Neural progenitor cell (in vitro differentiated cells): ENCODE measurements at places on chromosomes 16 and 17. TPM values are rescaled to one million over a fixed set of nuclear protein-coding genes. Genes with fewer than 3 reads are reported as not detected.
A peak's percentile ranks its signal among the peaks of the same experiment; 100 is the strongest.

DNA sequence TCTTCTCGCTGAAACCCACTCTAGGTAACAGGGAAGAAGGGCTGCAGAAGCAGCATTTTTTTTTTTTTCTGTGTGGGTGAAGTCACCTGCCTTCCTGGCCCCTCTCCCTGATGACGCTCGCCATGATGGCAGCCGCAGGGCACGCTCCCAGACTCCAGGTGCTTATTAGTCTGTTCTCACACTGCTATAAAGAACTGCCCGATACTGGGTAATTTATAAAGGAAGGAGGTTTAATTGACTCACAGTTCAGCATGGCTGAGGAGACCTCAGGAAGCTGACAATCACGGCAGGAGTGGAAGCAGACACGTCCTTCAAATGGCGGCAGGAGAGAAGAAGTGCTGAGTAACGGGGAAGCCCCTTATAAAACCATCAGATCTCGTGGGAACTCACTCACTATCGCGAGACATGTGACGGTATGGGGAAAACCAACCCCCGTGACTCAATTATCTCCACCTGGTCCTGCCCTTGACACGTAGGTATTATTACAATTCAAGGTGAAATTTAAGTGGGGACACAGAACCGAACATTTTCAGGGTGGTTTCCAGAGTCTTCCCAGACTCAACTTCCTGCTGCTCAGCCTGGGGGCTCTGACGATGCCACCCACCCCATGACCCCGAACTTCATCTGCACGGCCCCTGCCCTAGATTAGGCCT is 34.9 kb upstream of the NLRP1 start:
- no peak overlapping the region for H3K4me3 ChIP-seq
- no peaks in the 10 kb centered on the region for H3K36me3 ChIP-seq
- H3K4me1 ChIP-seq, result peaks cover 3% of the 10 kb centered on the region
- DNase-seq, result no peak

DNA sequence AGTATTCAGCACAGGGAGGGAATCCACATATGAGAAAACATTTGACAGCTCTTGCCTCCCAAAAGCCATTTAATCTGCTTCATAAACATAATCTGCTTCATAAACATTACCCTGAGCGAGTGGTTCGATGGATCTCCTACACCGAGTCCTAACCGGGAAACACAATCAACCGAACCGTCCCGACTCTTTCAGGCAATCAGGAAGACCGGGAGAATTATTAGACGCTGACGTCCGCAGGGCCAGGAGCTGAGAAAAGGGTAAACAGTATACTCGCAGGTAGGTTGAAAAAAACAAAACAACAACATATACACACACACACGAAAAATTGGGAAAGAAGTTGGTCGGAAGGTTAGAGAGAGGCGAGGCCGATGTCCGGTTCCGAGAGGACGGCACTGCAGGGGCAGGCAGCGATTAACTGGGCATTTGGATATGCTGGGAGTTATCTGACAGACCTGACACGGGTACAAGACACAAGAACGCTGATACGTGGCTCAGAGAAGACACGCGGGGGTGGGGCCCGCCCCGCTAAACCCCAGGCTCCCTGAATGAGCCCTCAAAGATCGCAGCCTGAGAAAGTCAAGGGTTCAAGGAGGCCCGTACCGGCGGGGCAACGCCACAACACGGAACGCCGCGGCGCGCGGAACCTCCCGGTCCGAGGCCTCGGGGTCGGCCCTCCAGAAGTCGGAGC is 585 bp downstream of the AP1G1 start:
- H3K36me3 ChIP-seq, result no peaks in the 10 kb centered on the region
- H3K27me3 ChIP-seq, result no peaks in the 10 kb centered on the region
- peak; percentile 49 for DNase-seq

- no peaks in the 10 kb centered on the region for H3K27me3 ChIP-seq
- H3K36me3 ChIP-seq, result no peaks in the 10 kb centered on the region
- no peak overlapping the region for H3K4me3 ChIP-seq
- peaks cover 7% of the 10 kb centered on the region for H3K4me1 ChIP-seq
- H3K27ac ChIP-seq, result no peak overlapping the region
These were observed 59.1 kb upstream of the IRX6 start for GRCh38 chr16:55264949-55265348.

- H3K27me3 ChIP-seq, result no peaks in the 10 kb centered on the region
- no peaks in the 10 kb centered on the region for H3K4me1 ChIP-seq
- H3K36me3 ChIP-seq, result no peaks in the 10 kb centered on the region
- no peak overlapping the region for H3K4me3 ChIP-seq
- H3K27ac ChIP-seq, result no peak overlapping the region
These were observed 11.8 kb upstream of the WSB1 start for GRCh38 chr17:27282054-27282551.

GRCh38 chr17:65966072-65966695 is 225.7 kb downstream of the CEP112 start:
- no peaks in the 10 kb centered on the region for H3K36me3 ChIP-seq
- H3K27ac ChIP-seq, result no peak overlapping the region
- no peaks in the 10 kb centered on the region for H3K27me3 ChIP-seq

DNA sequence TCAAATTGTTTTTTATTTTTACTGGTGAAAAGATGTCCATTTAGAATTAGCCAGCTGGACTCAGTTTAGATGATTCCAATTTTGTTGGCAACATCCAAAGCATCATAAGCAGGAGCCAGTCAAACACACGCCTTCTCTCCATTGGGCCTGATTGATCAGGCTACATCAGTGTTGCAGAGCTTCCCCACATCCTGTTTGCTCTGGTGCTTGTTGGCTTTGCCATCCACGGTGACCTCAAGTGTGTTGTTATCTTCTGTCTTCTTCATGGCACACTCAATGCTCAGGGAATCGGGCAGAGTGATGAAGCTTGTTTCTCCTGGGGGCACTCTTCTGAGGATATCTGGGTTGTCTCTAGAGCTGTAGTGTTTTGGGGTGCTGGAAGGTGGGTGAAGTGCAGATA is 6.3 kb upstream of the NETO2 start:
- H3K27me3 ChIP-seq, result peaks cover 14% of the 10 kb centered on the region
- no peaks in the 10 kb centered on the region for H3K4me1 ChIP-seq
- no peak for DNase-seq
- no peak overlapping the region for H3K27ac ChIP-seq

DNA sequence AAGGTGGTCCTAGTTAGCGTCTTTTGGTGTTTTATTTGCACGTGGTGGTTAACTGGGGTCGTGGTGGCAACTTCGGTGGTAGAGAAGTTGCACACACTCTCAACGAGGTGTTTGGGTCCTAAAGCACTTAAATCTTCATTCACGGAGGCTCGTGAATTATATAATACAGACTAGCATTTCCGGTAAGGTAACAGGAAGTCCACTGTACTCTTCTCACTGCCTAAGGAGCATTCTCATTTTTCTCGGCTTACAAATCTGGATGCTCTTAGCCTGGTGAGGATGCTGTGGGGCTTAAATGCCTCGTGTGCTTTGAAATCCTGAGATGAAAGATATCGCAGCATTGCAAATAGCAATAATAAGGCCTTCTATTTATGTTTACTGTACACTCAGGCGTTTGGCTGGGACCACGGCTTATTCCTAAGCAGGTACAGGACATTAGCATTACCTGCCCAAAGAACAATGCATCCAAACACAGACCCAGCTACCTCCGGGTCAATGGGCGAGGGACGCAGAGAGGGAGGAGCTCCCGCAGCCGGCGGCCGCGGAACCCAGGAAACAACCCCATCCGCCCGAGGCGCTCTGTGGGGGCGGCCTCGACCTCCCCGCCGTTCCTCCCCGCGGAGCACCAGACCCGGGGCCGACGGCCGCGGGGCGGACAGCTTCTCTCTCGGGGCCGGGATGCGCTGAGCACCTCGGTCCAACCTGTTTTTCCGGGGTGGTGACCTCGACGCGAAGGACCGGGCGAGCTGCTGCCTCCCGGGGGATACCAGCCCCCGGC is 856 bp downstream of the DNAJA2 start:
- peak overlapping the region; percentile 99 for H3K27ac ChIP-seq
- peaks cover 15% of the 10 kb centered on the region for H3K4me1 ChIP-seq
- H3K4me3 ChIP-seq, result peak overlapping the region; percentile 91

GRCh38 chr17:77999413-78000173 is 41.1 kb downstream of the TNRC6C start:
- H3K4me1 ChIP-seq, result peaks cover 17% of the 10 kb centered on the region
- H3K27ac ChIP-seq, result no peak overlapping the region
- no peaks in the 10 kb centered on the region for H3K27me3 ChIP-seq
- H3K36me3 ChIP-seq, result peaks cover 2% of the 10 kb centered on the region

GRCh38 chr16:82034981-82035612 is at the start of gene HSD17B2:
Gene HSD17B2 (plus strand): TSS chr16:82035253. CDS start chr16:82035425, 172 bp downstream.
- no peaks in the 10 kb centered on the region for H3K36me3 ChIP-seq
- no peak within 1 kb of the TSS for H3K27ac ChIP-seq
- H3K4me1 ChIP-seq, result no peaks in the 10 kb centered on the region
- DNase-seq, result no peak
- H3K4me3 ChIP-seq, result no peak within 1 kb of the TSS

GRCh38 chr16:14505846-14506245 is 124.2 kb downstream of the PARN start:
- peaks cover 35% of the 10 kb centered on the region for H3K4me1 ChIP-seq
- H3K36me3 ChIP-seq, result no peaks in the 10 kb centered on the region
- no peak for DNase-seq
- no peak overlapping the region for H3K4me3 ChIP-seq
- H3K27me3 ChIP-seq, result no peaks in the 10 kb centered on the region
- no peak overlapping the region for H3K27ac ChIP-seq

DNA sequence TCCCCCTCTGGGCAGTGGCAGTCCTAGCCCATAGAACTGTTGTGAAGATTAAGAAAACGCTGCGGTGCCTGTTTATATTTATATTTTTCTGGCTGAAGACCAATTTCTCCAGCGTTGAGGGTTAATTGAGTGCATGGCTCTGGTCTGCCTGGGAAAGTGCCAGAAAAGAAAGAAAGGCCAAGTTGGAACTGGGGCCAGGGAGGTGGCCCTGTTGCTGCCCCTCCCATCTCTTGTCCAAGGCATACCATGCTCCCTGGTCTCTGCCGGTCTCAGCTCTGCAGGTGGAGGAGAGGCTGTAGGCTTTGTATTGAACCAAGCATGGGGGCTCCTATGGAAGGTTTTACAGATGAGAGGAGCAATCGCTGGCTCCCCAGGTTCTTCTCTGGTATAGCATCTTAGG is 124.7 kb downstream of the MGAT5B start:
- H3K27me3 ChIP-seq, result no peaks in the 10 kb centered on the region
- H3K36me3 ChIP-seq, result no peaks in the 10 kb centered on the region
- H3K4me3 ChIP-seq, result no peak overlapping the region
- no peak for DNase-seq
- peaks cover 40% of the 10 kb centered on the region for H3K4me1 ChIP-seq

DNA sequence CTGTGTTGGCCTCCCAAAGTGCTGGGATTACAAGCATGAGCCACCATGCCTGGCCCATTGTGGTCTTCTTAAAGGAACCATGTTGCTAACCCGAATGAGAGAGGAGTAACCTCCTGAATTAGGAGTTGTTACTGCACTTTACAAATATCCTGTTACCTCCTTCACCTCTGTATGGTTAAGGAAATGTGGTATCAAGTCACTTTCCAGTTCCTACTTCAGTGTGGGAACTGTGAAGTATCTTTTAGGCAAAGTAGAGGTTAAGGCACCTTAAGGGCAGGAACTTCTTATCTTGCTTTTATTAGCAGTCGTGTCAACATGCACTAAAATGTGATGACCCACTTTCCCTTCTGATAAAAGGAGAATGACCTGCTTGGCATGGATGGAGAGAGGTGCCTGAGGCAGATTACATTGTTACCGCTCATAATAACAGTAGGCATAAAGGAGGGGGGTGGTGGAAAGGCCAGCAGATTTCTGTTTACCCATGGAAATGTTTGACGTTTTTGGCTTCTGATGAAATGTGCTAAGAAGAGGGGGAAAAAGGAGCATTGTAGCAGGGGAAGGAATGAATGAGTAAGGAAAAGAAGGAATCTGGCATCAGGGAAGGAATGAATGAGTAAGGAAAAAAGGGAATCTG is 28.5 kb downstream of the FTO start:
- DNase-seq, result no peak
- H3K36me3 ChIP-seq, result no peaks in the 10 kb centered on the region
- H3K4me3 ChIP-seq, result no peak overlapping the region
- no peaks in the 10 kb centered on the region for H3K27me3 ChIP-seq
- no peak overlapping the region for H3K27ac ChIP-seq

DNA sequence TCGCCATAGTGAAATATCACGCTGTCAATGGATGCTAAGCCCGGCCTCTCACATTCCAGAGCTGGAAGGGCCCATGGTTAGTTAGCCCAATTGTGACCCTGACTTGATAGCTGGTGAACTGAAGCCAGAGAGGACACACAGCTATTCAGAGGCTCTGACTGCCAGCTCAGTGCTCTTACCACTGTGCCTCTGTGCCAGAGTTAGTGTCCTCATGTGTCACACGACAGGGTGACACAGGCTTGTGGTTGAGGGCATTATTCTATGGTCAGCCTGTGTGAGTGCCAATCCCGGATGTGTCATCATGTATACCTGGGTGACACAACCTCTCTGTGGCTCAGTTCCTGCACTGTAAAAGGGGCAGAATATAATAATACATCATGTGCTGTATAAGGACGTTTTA is 2.5 kb upstream of the MT1X start:
- H3K4me3 ChIP-seq, result no peak overlapping the region
- peaks cover 5% of the 10 kb centered on the region for H3K4me1 ChIP-seq
- H3K36me3 ChIP-seq, result no peaks in the 10 kb centered on the region
- H3K27ac ChIP-seq, result no peak overlapping the region
- H3K27me3 ChIP-seq, result peaks cover 99% of the 10 kb centered on the region
- DNase-seq, result no peak

DNA sequence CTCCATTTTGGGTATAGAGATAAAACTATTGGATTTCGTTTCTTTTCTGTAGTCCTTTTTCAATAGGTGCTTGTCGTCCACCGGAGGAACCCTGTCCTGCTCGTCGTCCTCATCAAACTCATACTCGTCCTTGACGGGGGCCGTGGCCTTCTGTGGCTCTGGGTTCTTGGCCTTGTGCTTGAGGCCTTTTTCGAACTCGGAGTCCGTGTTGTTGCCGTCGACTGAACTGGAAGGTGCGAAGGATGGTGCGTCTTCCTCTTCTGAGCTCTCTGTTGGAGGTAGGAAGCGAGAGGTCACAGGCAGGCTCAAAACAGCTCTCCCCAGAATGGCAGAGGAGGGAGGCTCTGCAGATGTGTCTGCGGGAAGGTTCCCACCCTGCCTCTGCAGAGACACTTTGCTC is 67.9 kb downstream of the ZNF778 start:
- H3K36me3 ChIP-seq, result no peaks in the 10 kb centered on the region
- H3K27me3 ChIP-seq, result no peaks in the 10 kb centered on the region
- no peak for DNase-seq

BRD7 gene
- total RNA-seq, result 112 and 164 TPM in 2 replicates

ZPBP2 gene
- not detected in 2 replicates for total RNA-seq

KRT27 gene
- not detected in 2 replicates for total RNA-seq

KRT15 gene
- total RNA-seq, result 0.15 TPM in 1 of 2 replicates, not detected in the other

GPR179 gene
- 0.22 TPM in 1 of 2 replicates, not detected in the other for total RNA-seq

SPNS2 gene
- total RNA-seq, result 0.34 and 1.7 TPM in 2 replicates

TSPAN10 gene
- 0.93 and 2.2 TPM in 2 replicates for total RNA-seq

MEOX1 gene
- total RNA-seq, result 0.59 TPM in 1 of 2 replicates, not detected in the other

CLEC19A gene
- 1.9 and 8.2 TPM in 2 replicates for total RNA-seq

NTN3 gene
- total RNA-seq, result 1.7 and 3.6 TPM in 2 replicates

MAF gene
- 10.8 and 13.5 TPM in 2 replicates for total RNA-seq
